ENCODE measurements at places on chromosomes 6 and 20. TPM values are rescaled to one million over a fixed set of nuclear protein-coding genes. Genes with fewer than 3 reads are reported as not detected.

The GRM1 gene
- not detected for total RNA-seq

The NT5E gene
- 127 TPM for total RNA-seq

The IRF4 gene
- 0.29 TPM for total RNA-seq

The DLK2 gene
- 3.0 TPM for total RNA-seq

The WFDC2 gene
- total RNA-seq = not detected

GRCh38 chr20:11329271-11329670 is 588.4 kb upstream of the BTBD3 start:
- DNase-seq = no peak

- no peak for DNase-seq
Observed at GRCh38 chr6:83605517-83605916, 93.2 kb downstream of the PRSS35 start.

- DNase-seq = no peak
Observed at GRCh38 chr6:42165016-42165415, 8.1 kb upstream of the GUCA1A start.

DNA sequence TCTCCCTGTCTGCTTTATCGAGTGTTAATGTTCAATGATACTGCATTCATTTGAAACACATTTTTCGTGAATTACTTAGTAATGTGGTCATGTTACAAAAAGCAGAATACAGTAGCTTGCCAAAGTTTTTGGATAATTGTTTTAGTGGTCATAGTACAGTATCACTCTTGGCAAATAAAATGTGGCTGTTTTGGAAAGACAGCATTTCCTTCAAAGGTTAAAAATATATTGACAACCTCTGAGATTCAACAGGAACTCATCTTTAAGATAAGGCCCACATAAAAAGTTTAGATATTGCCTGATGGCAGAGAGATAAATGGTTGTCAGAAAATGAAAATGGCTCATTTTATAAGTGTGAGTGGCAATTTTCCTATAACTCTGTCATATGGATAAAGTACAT is 297.7 kb upstream of the MAN1A1 start:
- DNase-seq = no peak

DNA sequence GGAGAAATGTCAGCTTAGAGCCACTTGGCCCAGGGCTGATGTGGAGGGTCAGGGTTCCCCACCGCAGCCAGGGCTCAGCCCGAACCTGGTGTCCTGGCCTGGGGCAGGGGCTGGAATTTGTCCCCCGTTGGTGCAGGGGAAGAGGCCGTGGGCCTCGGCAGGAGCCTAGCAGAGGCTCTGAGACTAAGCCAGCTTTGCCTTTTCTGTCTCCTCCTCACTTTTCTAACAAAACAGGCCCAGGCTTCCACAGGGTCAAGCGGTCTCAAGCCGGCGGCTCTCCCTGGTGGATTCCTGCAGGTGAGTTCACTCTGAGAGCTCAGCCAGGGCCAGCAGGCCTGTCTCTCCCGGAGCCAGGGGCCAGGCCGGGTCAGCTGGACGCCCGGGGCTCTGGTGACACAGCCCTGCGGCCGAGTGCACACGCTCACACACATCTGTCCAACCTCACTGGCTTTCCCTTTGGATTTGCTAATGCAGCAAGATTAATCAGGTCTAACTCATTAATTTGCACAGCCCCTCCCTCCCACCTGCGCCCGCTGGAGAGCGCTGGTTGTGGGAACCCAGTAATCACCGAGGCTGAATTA is 2.9 kb upstream of the CHRNA4 start:
- DNase-seq = no peak
